ENCODE measurements at places on chromosomes 6 and 20. TPM values are rescaled to one million over a fixed set of nuclear protein-coding genes. Genes with fewer than 3 reads are reported as not detected.

GRCh38 chr6:134938896-134939295 lies 11.0 kb downstream of the ALDH8A1 start:
- no peak for DNase-seq

DNA sequence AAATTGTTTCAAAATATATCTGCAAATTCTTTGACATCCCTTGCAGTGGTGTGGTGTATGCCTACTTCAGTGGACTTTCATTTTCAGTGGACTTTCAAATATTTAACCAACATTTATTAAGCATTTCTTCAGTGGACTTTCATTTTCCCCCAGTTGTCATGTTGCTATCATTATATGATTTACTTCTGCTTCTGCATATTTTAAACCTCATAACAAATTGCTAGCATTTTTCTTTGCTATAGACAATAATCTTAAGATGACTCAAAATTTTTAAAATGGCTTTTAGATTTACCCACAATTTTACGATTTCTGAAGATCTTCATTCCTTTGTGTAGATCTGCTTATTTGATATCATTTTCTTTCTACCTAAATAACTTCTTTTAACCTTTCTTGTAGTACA lies 592.7 kb upstream of the SLC35B3 start:
- DNase-seq: no peak

Gene NCOA6
- 29.1 TPM for total RNA-seq

GRCh38 chr6:167317172-167317571 lies 7.7 kb upstream of the TTLL2 start:
- no peak for DNase-seq

- DNase-seq: no peak
Observed at GRCh38 chr20:53324816-53325215, 268.8 kb downstream of the ZNF217 start.

DNA sequence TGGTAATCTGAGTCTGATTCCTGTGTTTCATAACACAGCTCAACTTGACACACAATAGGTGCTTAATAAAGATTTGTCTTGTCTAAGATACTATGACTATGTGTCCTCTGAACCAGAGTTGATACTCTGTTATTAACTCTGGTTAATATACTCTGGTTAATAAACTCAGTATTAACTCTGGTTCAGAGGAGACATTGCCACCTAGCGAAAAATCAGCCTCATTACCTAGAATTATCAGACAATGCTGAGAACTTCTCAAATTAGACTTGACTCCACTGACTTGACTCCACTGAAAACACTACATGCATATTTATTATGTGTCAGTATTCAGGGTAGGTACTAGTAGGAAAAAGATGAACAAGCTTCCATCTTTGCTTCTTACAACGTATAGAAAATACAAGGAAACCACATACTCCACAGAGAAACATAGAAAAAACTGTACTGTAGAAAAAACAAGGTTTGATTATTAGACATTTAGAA lies 73.9 kb downstream of the AHI1 start:
- DNase-seq: no peak

DNA sequence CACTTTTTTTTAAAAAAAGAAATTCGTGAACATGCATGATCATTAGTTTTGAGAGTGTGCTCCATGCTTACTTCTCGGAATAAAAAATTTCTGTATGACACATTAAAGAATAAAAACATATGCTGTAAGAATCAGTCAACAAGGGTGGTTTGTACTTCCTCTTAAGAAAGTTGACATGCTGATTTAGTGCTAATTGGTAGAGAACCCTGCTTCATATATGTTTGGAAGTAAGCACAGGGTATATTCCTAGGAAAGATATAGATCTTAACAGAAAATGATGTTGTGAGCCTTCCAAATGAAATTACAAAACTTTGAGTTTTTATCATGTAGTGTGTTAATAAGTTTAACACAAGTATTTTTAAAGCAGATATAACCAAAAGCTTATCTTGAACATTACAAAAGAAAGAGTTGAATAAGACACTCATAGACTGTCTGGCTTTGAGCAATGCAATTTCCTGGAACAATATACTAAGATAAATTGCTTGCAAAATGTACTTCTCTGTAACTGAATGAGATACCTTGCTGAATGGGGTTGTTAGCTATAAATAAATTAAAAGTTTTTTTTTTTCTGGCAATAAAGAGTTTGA lies 13.8 kb upstream of the VIP start:
- DNase-seq: no peak

Gene CTCFL
- total RNA-seq: not detected

DNA sequence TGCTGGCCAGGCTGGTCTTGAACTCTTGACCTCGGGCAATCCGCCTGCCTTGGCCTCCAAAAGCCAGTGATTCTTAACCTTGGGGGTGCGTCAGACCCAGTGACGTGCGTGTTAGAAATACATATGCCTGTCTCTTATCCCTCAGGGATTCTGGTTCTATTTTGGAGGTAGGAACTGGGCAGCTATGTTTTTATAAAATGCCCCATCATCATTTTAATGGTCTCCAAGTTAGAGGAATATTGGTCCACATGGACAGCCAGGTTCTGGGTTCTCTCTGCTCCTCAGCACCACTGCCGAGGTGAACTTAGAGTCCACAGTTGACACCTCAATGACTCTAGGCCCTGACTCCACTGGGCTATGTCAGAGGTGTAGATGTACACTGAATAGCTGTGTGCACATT lies 352.7 kb downstream of the SMOC2 start:
- no peak for DNase-seq

GRCh38 chr6:127582777-127583462 lies 5.9 kb downstream of the C6orf58 start:
- no peak for DNase-seq

DNA sequence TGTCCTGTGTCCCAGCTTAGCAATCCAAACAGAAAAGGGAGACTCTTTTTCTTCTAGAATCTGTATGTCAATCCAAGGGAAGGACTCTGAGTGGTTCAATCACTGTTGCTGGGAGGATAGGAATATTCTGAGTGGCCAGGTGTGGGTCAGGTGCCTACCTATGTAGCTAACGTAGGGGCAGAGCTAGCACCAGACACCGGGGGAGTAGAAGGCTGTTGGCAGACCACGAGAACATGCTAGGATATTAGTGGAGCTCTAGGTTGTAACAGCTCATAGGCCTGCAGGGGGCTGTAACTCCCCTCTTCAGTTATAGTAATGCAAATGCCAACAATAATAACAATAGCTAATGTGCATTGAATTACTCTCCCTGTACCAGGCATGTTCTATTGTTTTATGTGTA lies 39.8 kb upstream of the EPB41L1 start:
- no peak for DNase-seq

- no peak for DNase-seq
Observed at GRCh38 chr6:18328540-18328939, 58.6 kb upstream of the RNF144B start.

GRCh38 chr6:53426667-53427270 lies 78.0 kb upstream of the ELOVL5 start:
- DNase-seq: no peak

- no peak for DNase-seq
Observed at GRCh38 chr6:143674483-143675381, 3.0 kb upstream of the PHACTR2 start.

GRCh38 chr6:30444451-30444742 lies 44.9 kb upstream of the HLA-E start:
- no peak for DNase-seq

Gene CALHM5
- not detected for total RNA-seq

Measured in activated T-helper 2 cell treated with anti-CD3 and anti-CD28 coated beads, Interferon-gamma antibody, Interleukin-2, Interleukin-4, amounts not matched to agents 10 μg/mL and 5 μg/mL and 100 μg/mL, durations not matched to agents 14 hours and 24 hours and 36 hours (primary cell).